Epithelial cell of proximal tubule (primary cell): ENCODE measurements at places on chromosomes 4 and X.
A peak's percentile ranks its signal among the peaks of the same experiment; 100 is the strongest.

- no peak for DNase-seq
Measured at GRCh38 chrX:39577206-39577984, 520.4 kb downstream of the BCOR start.

- DNase-seq, result no peak
Measured at GRCh38 chr4:8123389-8123788, 35.2 kb downstream of the ABLIM2 start.

GRCh38 chrX:153875391-153876111 lies 10.4 kb downstream of the L1CAM start:
- no peak for DNase-seq

GRCh38 chr4:140331245-140331644 lies 42.2 kb upstream of the SCOC start:
- DNase-seq, result no peak

- DNase-seq, result no peak
Measured at GRCh38 chr4:26682436-26682835, 98.6 kb downstream of the TBC1D19 start.

- no peak for DNase-seq
Measured at GRCh38 chrX:123236859-123237258, 52.8 kb downstream of the GRIA3 start.

DNA sequence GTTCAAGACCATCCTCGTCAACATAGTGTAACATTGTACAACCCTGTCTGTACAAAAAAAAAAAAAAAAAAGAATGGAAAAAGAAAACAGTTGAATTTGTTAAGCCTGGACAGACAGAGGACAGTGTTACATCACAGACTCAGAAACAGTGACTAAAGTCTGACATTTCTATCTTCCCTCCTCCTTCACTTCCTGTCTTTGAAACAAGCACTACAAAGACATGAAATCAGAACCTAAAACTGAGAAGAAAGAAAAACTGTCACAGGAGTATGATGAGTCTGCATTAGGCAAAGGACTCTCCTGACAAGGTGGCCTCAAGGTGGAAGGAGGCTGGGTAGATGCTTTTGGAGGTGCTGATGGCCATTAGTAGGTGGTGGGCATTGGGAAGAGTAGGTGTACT lies 126.7 kb downstream of the RBM47 start:
- no peak for DNase-seq

DNA sequence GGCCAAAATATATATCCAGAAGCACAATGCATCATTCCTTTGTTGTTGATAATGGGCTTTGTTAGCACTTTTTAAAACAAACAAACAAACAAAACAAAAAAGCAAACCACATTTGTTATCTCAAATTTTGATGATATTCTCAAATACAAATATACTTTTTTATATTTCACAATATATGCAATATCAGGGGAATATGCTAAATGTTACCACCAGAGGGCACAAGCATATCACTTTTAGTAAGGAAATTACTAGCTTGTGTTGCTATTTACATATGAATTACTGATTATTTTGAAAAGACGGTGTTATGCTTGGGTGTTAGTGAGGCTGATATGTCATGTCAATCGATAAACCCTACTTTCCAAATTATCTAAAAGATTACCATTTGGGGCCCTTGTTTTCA lies 29.1 kb downstream of the RIPPLY1 start:
- DNase-seq, result no peak

DNA sequence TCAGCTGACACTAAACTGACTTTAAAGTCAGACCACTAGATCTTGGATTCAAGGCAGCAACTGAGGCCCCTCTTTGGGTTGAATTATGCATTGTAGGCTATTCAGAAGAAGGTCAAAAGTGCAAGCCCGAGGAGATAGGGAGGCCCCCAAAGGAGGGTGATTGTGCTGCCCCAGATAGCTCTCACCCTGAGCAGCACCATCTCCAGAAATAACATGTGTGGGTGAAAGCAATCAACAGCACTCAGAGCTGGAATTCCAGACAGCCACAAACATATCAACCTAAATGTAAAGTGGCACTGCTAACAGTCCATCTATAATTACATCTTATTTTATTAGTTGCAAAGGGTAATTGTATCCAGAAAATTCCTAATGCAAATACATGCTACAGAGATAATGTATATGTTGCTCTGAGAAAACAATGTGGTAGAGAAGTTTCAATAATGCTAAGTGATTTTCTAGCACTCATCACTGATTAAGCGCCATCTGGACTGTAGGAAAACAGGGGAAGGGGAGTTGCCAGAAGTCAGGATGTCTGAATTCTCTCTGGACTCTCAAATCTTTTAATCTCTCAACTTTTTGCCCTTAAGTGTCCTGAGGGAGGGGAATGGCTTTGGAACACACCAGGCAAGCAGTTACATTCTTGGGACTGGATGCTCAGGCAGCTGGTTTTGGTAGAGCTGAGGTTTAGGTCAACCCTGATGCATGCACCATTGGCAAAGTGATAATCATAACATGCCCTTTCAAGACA lies 61.8 kb upstream of the SFRP2 start:
- DNase-seq, result no peak

- DNase-seq, result peak; percentile 18
Measured at GRCh38 chr4:136412708-136413107, 1119.6 kb downstream of the PCDH18 start.

- no peak for DNase-seq
Measured at GRCh38 chrX:101257448-101258258, 33.5 kb downstream of the TAF7L start.

DNA sequence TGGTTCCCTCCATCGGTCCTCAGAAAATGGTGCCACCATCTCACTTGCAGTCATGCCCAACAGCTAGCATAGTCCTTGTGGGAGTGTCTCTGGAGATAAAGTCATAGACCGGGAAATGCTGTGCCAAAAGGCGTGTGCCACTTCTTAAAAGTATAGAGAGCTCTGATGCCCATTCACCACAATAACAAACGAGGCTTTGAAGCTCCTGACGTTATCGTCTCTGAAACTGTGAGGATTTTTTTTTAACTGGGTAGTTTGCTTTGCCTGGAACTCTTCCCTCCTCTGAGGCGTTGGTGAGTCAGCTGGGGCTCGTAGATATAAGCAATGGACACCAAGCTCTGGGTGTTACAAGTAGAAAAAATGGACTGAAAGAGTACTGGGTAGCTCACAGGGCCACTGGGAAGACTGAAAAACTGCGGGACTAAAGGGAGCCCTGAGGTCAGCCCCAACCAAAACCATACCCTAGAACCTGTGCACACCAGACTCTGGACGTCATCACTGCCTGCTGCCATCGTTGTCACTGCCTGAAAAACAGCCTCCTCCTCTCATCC lies 89.4 kb upstream of the TRIM2 start:
- no peak for DNase-seq

DNA sequence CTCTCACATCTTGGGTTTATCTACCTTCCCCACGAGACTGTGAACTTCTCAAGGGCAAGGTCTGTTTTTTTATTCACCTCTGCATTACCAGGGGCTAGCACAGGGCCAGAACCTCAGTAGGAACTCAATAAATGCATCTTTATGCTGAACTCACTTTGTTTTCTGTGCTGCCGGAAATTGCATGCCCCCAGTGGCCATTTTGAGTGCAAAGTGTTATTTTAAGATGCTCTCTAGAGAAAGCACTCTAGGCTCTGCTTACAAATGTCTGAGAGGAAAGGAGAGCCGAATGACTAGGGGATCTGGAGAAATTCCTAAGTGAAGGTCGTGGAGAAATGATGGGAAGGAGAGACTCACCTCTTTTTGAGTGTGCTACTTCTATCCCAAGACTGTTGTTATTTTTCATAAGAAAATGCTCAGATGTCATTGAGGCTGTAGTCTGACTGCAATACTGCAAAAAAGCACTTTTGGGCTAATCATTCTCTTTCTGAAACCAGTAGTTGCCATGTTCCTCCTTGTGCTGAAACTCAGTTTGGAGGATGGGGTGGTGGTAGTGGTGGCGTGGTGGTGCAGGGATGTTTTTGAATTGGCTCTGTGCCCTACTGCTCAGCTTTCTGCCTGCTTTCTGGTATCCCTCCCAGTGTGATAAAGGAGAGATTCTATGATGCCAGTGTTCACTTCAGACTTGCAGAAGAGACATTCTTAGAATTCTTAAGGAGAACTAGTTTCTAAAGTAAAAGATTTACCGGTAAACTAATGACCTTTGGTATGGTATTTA lies 41.3 kb downstream of the DOCK11 start:
- no peak for DNase-seq
